ENCODE measurements at places on chromosomes 7 and 10. TPM values are rescaled to one million over a fixed set of nuclear protein-coding genes. Genes with fewer than 3 reads are reported as not detected.
A peak's percentile ranks its signal among the peaks of the same experiment; 100 is the strongest.

GRCh38 chr7:30925913-30926312 is 14.3 kb downstream of the AQP1 start:
- DNase-seq, result no peak

GRCh38 chr10:59648711-59649201 is 60.9 kb downstream of the SLC16A9 start:
- no peak for DNase-seq

GRCh38 chr7:78232806-78233205 is 434.2 kb downstream of the PHTF2 start:
- DNase-seq, result no peak

GRCh38 chr7:31099451-31100444 is 47.6 kb downstream of the ADCYAP1R1 start:
- no peak for DNase-seq

DNA sequence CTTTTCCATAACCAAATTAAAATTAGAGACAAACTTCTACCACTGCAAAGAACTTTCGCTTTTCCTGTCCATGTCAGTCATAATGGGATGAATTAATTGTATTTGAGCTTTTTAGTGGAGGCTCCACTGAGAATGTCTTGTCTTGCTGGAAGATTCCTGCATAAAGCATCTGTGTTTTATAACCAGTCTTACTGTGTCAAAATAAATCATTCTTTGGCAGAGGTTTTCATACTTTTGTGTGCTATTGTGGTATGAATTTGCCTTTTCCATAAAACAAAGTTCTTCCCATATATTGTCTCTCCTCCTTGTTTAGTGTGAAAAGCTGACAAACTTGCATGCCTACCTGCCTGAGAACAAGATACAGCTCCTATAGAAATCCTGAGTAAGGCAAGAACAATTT is 124.8 kb upstream of the CCDC6 start:
- no peak for DNase-seq

DNA sequence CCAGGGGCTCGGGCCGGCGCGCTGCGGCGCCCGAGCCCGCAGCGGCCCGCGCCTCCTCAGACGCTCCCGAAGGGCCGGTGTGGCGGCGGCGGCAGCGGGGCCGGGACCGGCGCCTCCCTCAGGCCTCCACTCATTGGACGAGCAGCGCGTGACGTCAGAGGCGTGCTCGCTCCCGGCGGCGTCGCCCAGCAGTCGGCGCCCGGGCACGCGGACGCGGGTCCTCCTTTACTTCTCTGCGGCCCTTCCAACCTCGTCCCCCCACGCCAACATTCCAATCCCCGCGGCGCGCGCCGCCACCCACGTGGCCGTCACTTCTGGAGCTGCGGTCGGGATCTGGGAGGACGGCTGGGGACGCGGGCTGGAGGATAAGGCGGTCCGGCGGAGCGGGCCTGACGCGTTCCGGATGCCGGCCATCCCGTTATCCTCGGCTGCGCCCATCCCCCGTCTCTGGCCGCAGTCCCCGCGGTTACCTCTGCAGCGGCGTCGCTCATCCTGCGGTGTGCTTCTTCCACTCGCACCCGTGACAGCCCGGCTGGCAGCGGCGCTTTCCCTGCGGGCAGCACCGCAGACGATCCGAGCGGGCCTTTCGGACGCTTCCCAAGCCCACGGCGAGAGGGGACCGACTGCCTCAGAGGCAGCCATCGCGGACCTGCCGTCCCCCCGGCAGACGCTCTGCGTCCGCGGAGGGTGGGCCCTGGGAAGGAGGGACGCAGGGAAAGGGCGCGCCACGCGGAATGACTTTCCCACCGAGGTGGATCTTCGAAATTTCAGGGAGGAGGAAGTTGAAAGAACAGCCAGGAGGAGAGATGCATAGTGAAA is at the start of gene PDZD8:
PDZD8 (minus strand) TSS at position 81 of the 819 bp plus-strand sequence. CDS start 213 bp downstream, outside the sequence.
- peak; percentile 85 for DNase-seq

DNA sequence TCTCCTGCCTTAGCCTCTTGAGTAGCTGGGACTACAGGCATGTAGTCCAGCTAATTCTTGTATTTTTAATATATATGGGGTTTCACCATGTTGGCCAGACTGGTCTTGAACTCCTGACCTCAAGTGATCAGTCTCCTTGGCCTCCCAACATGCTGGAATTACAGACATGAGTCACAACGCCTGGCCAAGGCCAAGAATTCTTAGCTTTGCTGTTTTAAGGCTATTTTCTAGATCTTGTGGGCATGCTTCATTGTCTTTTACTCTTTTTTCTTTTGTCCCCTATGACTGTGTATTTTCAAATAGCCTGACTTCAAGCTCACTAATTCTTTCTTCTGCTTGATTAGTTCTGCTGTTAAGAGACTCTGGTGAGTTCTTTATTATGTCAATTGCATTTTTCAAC is 56.4 kb upstream of the TAS2R16 start:
- no peak for DNase-seq

DNA sequence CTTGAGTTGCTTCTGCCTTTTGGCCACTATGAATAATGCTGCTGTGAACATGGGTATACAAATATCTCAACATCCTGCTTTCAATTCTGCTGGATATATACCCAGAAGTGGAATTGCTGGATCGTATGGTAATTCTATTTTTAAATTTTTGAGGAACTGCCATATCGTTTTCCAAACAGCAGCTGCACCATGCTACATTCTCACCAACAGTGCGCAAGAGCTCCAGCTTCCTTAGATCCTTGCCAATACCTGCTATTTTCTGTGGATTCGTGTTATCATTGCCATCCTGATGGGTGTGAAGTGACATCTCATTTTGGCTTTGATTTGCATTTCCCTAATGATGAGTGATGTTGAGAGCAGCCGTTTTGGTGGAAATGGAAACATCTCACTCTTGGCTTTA is 26.7 kb downstream of the FRMD4A start:
- DNase-seq, result no peak

DNA sequence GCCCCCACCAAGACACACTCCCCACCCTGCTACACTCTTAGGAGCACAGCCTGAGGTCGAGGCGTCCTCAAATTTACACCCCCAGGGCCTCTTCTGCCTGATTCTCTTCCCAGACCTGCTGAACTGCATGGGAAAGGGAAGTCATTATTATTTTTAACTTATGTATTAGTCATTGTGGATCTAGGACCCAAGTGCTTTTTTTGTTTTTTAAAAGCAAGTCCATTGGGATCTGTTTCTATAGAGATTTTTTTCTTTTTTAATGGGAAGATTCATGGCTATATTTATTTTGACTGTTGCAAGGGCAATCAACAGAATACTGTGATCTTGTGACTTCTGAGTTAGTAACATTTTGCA is 203.8 kb downstream of the ZMYND11 start:
- DNase-seq, result no peak

DNA sequence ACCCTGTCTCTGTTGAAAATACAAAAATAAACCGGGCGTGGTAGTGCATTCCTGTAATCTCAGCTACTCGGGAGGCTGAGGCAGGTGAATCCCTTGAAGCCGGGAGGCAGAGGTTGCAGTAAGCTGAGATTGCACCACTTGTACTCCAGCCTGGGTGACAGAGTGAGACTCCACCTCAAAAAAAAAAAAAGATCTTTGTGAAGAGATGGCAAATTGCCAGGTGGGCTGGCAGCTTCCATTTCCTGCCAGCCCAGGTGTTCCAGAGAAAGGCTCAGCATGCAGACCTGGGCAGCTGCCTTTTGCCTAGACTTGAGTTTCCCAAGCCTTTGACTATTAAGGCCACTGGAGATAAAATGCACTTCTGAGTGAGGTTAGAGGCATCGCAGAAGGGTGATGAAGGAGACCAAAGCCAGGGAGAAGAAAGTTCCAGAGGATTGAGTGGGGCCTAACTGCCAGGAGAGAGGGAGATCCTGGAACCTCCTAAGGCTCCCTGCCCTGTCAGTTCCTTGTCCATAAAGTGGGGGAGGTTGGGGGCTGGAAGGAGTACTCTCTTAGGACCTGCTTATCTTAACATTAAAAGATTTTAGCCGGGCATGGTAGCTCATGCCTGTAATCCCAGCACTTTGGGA is 10.0 kb upstream of the DDIT4 start:
- peak; percentile 36 for DNase-seq

ADGRA1 gene
- total RNA-seq, result 0.43 TPM
